ENCODE measurements at places on chromosomes 16 and 17. TPM values are rescaled to one million over a fixed set of nuclear protein-coding genes. Genes with fewer than 3 reads are reported as not detected.
A peak's percentile ranks its signal among the peaks of the same experiment; 100 is the strongest.

CDRT15L2 gene
- total RNA-seq = not detected

RGS11 gene
- total RNA-seq = 0.14 TPM

CDR2L gene
- total RNA-seq = 1.5 TPM

PROCA1 gene
- total RNA-seq = 5.7 TPM

KRT9 gene
- not detected for total RNA-seq

PRR15L gene
- total RNA-seq = not detected

CACNG5 gene
- not detected for total RNA-seq

MON1B gene
- total RNA-seq = 75.3 TPM

NOD2 gene
- 0.59 TPM for total RNA-seq

LDHD gene
- 0.82 TPM for total RNA-seq

ADAM11 gene
- 0.25 TPM for total RNA-seq

KIF2B gene
- total RNA-seq = not detected

TEKT5 gene
- total RNA-seq = not detected

EVPLL gene
- total RNA-seq = 0.54 TPM

OR1A1 gene
- not detected for total RNA-seq

TMEM238L gene
- not detected for total RNA-seq

RNU2-1 gene
- total RNA-seq = 5,569 TPM

KRTAP4-3 gene
- total RNA-seq = not detected

CPD gene
- 66.1 TPM for total RNA-seq

HBA2 gene
- total RNA-seq = not detected

DNA sequence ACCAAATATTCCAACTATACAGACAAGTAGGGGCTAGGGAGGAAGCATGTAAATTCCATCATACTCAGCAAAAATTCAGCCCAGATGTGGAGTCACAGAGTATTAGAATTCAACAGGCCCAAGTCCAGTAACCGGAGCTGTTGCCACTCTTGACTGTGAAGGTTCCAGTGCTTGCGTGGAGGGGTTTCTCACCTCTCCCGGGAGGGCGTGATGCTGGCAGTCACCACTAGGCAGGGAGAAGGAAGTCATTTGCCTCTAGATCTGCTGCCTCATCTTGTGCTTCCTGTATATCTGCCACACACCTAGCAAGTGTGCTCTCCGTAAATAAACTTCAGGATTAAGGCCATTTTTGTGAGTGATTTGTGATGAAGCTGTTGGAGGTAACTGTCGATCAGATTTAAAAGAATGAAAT is 1.0 kb upstream of the CKLF start:
- peak; percentile 66 for DNase-seq

GRCh38 chr17:5591966-5592365 is 7.7 kb upstream of the NLRP1 start:
- DNase-seq = no peak

GRCh38 chr17:29178750-29179231 is 1.4 kb downstream of the MYO18A start:
- DNase-seq = peak; percentile 48

GRCh38 chr17:6574687-6575595 is 18.6 kb upstream of the PITPNM3 start:
- peak; percentile 69 for DNase-seq

GRCh38 chr16:8905168-8905762 is 23.1 kb downstream of the LITAFD start:
- DNase-seq = no peak

GRCh38 chr17:47949197-47949759 is 7.9 kb downstream of the PNPO start:
- DNase-seq = peak; percentile 79

- DNase-seq = peak; percentile 75
Observed at GRCh38 chr16:53457670-53458069, 23.4 kb downstream of the RBL2 start.

- DNase-seq = peak; percentile 46
Observed at GRCh38 chr17:63997341-63998048, 656 bp upstream of the PRR29 start.

- DNase-seq = no peak
Observed at GRCh38 chr16:79823639-79824038, 223.1 kb upstream of the MAF start.

DNA sequence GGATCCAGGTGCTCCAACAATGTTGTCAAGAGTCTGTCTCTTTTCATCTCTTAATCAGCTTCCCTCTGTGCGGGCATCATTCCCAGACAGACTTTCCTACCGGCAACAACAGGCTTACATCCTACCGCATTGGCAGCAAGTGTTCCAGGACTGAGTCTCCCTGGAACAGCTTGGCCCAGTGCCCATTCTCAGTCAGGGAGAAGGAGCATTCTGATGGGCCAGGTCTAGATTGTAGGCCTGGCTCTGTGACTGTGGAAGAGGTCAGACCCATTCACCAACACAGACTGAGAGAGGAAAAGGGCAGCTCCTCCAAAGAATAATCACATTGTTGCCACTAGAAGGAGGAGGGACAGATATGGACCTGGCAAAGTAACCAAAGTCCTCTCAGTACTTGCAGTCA is 68.1 kb upstream of the TMEM132E start:
- no peak for DNase-seq

DNA sequence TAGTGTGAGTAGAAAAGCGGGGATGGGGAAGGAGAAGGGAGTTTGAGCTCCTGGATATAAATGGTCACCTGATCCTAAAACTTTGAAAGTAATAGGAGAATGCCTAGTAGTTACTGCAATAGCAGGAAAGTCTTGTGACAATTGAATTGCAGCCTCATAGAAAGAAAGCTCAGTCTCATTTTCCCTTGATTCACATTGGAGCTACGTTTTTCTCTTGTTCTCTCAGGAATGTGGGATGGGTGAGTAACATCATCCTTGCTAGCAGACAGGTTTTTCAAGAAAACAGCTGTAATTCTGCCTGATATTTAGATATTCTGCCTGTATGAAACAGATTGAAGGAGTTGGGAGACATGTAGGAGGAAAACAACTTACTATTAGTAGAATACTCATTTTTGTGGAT is 25.3 kb downstream of the SF3B3 start:
- no peak for DNase-seq

DNA sequence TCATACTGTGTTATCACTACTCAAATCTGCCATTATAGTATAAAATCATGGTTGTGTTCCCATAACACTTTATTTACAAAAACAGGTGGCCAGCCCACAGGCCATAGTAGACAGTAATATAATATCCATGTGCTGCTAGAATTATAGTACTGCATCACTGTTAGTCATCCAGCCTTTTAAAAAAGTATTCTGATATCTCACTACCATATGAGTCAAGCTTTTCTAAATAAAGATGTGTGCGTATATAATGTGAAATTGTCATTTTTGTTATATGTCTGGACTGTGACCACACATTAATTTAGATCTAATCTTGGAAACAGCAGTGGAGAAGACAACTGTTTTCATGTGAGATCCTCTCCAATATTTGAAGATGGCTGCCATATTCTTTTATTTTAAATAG is 1049.1 kb upstream of the GOT2 start:
- no peak for DNase-seq

GRCh38 chr17:40598619-40599467 is 33.6 kb upstream of the CCR7 start:
- DNase-seq = peak; percentile 67

DNA sequence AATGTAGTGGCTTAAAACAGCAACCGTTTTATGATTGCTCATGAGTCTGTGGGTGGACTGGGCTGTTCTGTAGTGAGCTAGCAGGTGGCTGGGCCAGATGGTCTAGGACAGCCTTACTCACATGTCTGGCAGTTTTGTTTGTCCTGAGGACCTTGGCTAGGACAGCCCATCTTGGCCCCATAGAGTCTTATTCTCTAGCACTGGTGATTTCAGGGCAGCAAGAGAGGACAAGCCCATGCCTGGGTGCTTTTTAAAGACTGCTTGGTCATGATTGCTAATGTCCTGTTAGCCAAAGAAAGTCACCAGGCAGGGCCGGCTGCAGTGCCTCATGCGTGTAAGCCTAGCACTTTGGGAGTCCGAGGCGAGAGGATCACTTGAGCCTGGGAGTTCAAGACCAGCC is 139.8 kb downstream of the KATNIP start:
- no peak for DNase-seq

- DNase-seq = no peak
Observed at GRCh38 chr17:5962371-5962770, 107.8 kb upstream of the WSCD1 start.

GRCh38 chr17:63645775-63646487 is 23.7 kb downstream of the MAP3K3 start:
- no peak for DNase-seq

GRCh38 chr16:84821728-84822689 is 2.2 kb downstream of the CRISPLD2 start:
- no peak for DNase-seq

GRCh38 chr16:25038239-25038954 is 23.2 kb upstream of the ARHGAP17 start:
- DNase-seq = no peak

DNA sequence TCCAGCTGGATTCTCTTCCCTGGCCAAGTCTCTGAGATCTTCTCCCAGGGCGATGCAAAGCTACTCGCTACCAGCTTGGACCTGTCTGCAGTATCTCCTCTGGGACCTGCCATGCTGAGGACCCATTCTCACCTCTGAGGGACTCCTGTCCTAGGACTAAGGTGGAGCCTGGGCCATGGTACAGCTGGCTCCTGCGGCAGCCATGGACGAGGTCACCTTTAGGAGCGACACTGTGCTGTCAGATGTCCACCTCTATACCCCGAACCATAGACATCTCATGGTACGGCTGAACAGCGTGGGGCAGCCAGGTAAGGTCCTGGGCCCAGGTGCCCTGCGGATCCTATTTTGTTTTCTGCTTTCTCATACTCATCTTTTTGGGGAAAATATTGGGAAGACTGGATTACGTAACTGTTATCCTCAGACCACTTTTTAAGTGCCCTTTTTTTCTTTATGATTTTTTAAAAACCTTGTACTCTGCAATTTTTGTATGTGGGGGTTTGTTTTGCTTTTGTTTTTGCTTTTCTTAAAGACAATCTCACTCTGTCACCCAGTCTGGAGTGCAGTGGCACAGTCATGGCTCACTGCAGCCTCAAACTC is 4.1 kb downstream of the METTL22 start:
- DNase-seq = no peak

- DNase-seq = no peak
Observed at GRCh38 chr16:23079675-23080301, 69.5 kb downstream of the USP31 start.

DNA sequence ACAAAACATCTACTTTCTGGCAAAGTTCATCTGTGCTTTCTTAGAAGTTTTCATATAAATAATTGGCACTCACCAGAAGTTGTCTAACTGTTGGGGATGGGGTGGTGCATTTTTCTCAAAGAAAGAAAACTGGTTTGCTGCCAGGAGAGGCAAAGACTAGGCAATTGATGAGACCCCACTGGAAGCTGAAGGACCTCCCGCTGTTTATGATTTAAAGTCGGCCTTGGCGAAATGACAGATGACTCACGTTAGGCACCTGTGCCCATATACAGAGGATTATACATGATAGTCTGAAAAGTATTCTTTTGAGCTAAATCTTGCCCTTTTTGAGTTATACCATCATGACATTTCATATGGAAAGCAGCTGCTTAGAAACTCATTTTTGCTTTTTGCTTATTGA is 193.0 kb upstream of the ZFHX3 start:
- no peak for DNase-seq

- DNase-seq = no peak
Observed at GRCh38 chr17:13953841-13954240, 115.5 kb upstream of the COX10 start.

GRCh38 chr17:37276475-37276874 is 99.3 kb upstream of the C17orf78 start:
- DNase-seq = no peak

GRCh38 chr16:90022209-90023077 is 3.2 kb upstream of the DBNDD1 start:
- peak; percentile 90 for DNase-seq

GRCh38 chr16:19085679-19086200 is 18.3 kb downstream of the COQ7 start:
- no peak for DNase-seq

- DNase-seq = no peak
Observed at GRCh38 chr16:78656887-78657286, 557.4 kb downstream of the WWOX start.

DNA sequence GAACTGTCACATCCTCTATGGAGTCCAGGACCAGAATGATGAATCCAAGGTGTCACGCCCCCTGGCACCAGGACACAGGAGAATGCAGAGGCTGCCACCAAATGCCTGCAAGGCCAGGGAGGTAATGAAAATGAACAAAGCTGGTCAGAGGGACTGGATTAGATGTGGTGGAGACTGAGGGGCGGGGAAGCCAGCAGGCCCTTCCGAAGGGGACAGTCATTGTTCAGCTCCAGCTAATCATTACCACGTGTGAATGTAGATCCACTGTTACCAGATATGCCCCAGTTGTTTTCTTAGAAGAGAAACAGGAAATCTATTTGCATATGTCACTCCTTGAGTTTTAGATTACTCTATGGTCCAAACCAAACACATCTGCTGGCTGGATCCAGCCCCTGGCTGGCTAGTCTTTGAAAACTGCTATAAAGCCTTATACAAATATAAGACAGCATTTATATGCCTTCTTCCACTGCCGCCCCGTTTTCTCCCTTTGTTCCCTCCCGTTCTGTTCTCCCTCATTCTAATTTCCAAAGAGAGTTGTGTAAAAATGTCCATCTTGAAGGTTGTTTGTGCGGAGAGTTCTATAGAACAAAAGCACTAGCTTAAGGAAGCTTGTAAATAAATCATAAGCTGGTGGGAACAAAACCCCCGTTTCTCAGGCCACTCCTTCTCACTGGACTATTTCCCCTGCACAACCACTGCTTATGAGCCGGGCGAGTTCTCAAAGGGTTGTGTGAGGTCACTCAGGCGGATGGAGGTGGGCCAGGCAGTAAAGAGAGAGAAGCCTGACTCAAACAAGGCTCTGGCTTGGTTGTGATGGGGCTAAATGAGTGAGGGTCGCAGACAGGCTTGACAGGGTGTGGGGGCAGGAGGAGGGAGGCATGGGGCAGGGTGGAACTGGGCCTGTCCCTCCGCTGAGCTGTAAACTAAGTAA is 14.2 kb downstream of the CRYM start:
- no peak for DNase-seq

DNA sequence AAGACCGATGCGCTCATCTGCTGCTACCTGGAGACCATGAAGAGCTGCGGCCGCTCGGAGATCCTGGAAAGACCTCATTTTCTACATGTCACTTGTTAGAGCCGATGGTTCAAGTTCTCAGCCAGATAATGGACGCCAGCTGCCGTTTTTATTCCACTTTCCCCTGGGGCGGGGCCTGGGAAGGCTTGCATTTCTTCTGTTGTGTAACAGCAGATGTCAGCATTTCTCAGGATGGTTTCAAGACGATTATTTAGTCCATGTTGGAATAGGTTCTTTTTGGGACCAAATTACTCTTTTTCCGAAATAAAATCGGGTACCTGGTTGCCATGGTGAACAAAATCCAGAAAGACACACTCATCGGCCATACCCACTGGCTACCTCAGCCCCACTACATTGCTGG is 1418.3 kb downstream of the CDH11 start:
- no peak for DNase-seq

All from activated naive CD4-positive, alpha-beta T cell treated with anti-CD3 and anti-CD28 coated beads, Interleukin-2, amount 50 U/mL, for 72 hours (primary cell).